Subcutaneous adipose tissue (tissue), 4 donors: ENCODE measurements at places on chromosomes 1 and 21. TPM values are rescaled to one million over a fixed set of nuclear protein-coding genes. Genes with fewer than 3 reads are reported as not detected.

Gene PADI6
- total RNA-seq = not detected

Gene NUF2
- total RNA-seq = 1.1 TPM

Gene CD244
- total RNA-seq = not detected

Gene JAM2
- 4.4 TPM for total RNA-seq

Gene PRDX6
- total RNA-seq = 1,193 TPM

Gene ANKRD13C
- total RNA-seq = 22.9 TPM

Gene OR10J5
- total RNA-seq = not detected

Gene FABP3
- 43.2 TPM for total RNA-seq

Gene CFAP141
- total RNA-seq = not detected

Gene UMODL1
- not detected for total RNA-seq

Gene MYCL
- total RNA-seq = not detected

Gene PRAMEF9
- total RNA-seq = not detected
